ENCODE measurements at places on chromosomes 1 and 21.

GRCh38 chr21:44751186-44751798, 39.9 kb upstream of the TSPEAR start:
- no peak for DNase-seq

GRCh38 chr1:237045278-237046016, 3.5 kb downstream of the RYR2 start:
- no peak for DNase-seq

GRCh38 chr1:147640553-147641165, 29.7 kb downstream of the ACP6 start:
- DNase-seq = peak; percentile 68

DNA sequence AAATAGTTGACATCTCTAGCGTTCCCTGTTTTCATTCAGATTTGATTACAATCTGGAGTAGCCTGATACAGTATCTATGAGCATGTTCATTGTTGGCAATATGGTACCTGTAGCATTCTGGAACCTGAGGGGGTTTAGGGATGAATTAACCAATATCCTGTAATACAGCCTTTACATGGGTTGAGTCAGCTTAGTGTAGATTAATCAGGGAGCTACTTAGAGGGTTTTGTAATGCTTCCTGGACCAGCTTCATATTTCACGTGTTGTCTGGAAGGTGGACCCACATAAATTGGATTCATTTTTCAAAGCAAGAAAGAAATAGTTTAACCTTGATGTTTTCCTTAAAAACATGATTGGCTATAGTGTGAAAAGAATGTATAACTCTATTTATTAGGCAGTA, 3.6 kb downstream of the OTUD3 start:
- no peak for DNase-seq

GRCh38 chr1:156482276-156482675, 18.3 kb downstream of the MEF2D start:
- DNase-seq = no peak

DNA sequence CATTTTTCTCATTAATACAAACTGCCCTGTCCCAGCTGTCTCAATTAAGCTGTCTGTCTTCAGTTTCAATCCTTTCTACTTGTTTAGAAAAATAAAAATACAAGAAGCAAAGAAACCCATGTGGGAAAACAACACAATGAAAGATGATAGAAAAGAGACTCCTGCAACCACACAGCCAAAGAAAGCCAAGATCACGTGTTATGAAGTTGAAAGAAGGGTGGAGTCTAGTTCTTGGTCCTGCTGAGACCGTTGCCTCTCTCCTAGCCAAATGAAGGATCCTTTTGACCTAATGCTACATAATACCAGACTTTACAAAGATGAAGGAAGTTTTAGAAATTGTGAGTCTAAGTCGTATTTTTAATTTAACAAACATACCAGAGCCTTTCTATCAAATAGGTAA, 218.8 kb upstream of the RRP15 start:
- no peak for DNase-seq

DNA sequence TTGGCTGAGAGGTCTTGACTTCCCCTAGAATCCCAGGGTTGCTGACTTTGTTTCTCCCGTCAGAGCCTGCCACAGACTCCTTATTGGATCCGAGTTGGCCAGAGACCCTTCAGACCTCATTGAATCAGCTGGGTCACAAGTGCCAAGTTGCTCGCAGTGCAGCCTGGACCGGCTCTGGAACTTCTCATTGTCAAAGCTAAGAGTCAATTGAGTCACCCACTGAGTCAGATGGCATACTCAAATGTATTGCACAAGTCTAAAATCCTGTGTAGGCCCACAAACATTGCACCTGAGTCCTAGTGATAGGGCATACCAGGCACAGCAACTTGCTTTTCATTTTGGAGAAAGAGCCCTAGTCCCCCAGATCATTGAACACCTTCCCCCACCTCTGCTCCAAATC, 20.4 kb upstream of the SCAF4 start:
- DNase-seq = no peak

- no peak for DNase-seq
Measured at GRCh38 chr1:235101558-235102258, 26.9 kb downstream of the TOMM20 start.

DNA sequence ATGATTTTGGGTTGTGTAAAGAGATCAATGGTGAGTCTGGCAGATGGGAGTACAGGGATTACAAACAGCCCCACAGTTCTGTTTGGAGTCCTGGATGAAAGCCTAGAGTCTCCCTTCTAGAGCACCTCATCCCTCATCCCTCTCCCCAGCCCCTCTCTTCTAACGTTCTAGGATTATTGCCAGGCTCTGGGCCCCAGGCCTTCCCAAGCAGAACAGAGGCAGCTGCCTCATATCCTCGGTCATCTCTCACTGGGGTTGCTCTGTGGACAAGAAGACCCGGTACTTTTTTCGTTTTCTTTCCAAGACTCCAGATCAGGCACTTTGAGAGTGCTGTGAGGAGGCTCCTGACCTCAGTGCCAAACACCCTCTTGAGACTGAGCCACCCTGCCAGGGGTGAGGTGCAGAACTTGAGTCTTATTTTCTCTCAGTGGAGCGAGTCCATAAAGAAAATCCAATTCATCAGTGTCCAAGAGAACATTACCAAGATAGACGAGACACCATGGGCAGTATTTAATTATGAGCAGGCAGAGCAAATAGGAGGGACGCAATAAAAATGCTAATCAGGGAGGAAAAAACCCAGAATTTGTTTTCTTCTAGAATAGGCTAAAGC, 17.1 kb upstream of the KCND3 start:
- no peak for DNase-seq

GRCh38 chr1:30872948-30873263, 35.7 kb downstream of the SDC3 start:
- no peak for DNase-seq

Measured in activated T-cell treated with anti-CD3 and anti-CD28 coated beads for 1 hour (primary cell).